ENCODE measurements at places on chromosomes 5 and 9.

GRCh38 chr9:104982543-104982942 is 54.6 kb upstream of the ABCA1 start:
- DNase-seq: no peak

GRCh38 chr5:168844922-168845296 is 265.7 kb upstream of the PANK3 start:
- no peak for DNase-seq

GRCh38 chr5:16944816-16945562 is 8.9 kb upstream of the MYO10 start:
- DNase-seq: no peak

- DNase-seq: no peak
These were observed 7.3 kb upstream of the RPS6 start for GRCh38 chr9:19387317-19387716.

DNA sequence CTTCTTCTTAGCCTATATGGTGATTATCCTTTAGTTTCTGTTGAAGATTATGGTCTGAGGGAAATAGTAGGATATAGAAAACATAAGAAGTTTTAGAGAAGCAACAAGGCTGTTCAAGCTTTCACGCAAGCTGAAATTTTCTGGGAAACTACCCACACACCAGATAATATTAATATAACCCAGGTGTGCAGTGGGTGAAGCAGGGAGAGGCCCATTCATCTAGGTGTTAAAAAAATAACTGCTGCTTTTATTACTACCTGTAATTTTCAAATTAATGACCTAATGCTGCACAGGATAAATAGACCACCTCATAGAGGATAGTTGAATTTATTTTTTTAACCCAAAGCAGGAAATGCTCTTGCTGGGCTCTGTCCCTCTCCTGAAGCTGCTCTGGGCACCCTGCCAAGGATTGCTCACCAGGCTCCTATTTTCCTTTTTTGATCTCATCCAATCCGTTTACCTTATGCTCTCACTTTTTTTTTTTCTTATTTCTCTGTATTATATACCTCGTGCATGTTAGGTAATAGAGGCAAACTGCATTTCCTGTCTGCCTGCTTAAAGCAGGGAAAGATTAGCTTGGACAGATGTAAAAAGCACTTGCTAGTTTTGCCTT is 124.3 kb upstream of the SLC12A2 start:
- no peak for DNase-seq

DNA sequence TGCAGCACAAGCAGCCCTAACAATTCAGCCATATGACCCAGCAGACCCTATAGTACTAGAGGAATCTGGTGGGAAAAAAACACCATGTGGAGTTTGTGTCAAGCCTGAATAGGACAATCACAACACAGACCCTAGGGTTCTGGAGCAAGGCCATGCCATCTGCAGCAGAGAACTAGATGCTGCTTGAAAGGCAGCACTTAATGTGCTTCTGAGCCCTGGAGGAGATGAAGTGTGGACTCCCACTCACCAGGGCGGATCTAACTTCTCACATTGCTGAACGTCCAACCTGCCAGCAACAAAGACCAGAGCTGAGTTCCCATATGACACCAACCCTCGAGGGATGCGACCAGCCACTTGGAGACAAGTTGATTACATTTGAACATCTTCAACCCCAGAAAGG is 43.2 kb downstream of the GABBR2 start:
- no peak for DNase-seq

DNA sequence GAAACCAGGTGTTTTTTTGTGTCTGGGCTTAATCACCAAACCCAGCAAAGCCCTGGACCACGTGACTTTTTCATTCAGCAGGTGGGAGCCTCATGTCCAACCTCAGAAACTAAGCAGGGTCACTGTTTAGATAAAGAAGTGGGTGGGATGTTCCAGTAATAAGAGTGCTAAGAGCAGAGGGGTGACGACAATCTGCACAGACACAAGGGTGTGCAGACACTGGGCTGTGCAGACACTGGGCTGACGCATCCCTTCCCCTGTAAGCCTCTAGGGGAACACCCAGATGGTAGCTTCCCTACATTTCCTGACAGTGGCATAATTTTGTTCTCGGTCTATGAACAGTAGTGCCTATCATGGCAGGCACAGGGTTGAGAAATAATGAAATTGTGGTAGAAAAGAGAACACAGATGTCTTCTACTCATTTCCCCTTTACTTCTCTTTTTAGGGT is 85.1 kb downstream of the SAXO1 start:
- no peak for DNase-seq

DNA sequence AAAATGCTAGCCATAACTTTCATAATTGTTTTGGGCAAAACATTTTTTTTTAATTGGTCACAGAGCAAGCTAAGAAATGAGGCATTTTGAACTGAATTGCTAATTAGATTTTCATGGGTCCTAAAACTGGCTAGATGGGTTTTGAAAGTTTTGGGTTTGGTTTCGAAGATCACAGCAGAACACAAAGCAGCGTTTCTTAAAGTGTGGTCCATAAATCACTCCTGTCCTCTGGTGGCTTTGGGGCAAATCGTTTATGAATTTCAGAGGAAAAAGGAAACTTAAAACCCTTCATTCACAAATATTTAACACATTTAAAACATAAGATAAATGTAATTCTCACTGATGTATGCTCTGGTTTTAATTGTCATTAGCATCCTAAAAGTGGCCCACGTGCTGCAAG is 503.7 kb downstream of the SPATA31D1 start:
- no peak for DNase-seq

DNA sequence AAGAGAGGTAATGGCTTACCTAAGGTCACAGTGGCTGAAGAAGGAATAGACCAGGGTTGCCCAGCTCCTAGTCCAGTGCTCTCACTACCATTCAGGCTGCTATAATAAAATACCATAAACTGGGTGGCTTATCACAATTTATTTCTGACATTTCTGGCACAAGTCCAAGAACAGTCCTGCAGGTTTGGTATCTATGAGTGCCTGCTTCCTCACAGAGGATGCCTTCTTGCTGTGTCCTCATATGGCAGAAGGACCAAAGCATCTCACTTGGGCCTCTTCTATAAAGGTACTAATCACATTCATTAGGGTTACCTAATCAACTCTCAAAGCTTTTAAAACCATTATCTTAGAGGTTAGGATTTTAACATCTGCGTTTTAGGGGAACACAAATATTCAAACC is 17.2 kb downstream of the STARD4 start:
- DNase-seq: no peak

GRCh38 chr5:1783216-1783554 is 16.5 kb downstream of the MRPL36 start:
- no peak for DNase-seq

DNA sequence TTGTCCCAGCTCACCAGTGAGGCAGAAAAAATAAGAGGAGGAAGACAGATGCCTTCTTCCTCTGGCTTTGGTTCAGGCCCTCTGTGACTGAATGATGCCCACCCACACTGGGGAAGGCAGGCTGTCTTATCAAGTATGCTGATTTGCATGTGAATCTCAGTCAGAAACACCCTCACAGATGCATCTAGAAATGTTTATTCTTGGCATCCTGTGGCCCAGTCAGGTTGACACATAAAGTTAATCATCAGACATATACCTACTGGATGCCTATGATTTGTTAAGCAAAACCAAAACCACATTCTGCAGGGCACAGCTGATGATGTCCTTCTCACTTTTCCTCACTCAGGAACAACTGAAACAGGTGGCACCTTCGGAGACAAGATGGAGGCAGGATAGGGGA is 243.4 kb upstream of the KCNN2 start:
- DNase-seq: no peak

DNA sequence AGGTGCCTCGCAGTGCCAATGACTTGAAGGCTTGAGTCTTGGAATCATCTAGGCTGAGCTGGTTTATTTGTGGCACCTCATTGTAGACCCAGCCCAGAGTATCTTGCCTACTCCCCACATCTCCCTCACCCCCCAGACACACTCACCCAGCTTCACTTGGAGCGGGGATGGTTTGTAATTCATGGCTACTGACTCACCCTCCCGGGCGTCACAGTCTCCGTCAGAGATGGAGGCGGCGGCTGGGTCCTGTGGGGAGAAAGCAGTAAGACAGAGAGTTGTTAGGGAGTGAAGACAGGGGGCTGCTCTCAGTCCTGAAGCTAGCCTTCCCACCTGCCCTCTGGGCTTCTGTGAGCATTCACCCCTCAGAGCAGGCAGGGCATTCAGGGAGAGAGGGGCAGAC is 29.0 kb upstream of the MYORG start:
- DNase-seq: no peak

- no peak for DNase-seq
These were observed 21.6 kb upstream of the NNT start for GRCh38 chr5:43581398-43581797.

GRCh38 chr9:117916291-117916690 is 212.1 kb downstream of the TLR4 start:
- DNase-seq: no peak

GRCh38 chr9:88979021-88979420 is 12.2 kb upstream of the S1PR3 start:
- no peak for DNase-seq

DNA sequence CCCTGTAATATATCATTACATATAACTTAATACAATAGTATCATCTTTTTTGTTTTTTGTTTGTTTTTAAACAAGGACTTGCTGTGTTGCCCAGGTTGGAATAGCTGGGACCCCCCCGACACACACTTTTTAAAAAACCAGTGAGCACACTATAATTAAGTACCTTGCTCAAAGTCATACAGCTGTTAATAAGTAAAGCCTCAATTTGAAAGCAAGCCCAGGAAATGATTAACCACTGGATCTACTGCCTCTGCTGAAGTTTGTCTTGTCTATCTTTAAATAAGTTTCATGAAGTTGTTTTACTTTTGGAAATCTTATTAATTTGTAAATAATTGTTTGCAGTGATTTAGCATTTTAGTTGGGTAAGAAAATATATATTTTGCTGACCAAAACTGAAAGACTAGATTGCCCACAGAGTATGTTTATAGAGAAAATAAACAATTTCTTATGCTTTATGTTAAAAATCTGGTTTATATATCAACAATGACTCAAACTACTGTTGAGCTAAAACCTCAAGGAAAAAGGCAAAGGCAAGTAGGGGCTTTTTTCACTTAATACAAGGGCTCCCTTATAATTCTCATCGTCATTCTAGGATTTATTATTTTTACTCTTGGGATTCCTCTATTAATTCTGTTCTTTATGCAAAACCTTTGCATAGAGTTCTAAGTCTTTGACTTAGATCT is 5.8 kb upstream of the CARNMT1 start:
- DNase-seq: no peak

DNA sequence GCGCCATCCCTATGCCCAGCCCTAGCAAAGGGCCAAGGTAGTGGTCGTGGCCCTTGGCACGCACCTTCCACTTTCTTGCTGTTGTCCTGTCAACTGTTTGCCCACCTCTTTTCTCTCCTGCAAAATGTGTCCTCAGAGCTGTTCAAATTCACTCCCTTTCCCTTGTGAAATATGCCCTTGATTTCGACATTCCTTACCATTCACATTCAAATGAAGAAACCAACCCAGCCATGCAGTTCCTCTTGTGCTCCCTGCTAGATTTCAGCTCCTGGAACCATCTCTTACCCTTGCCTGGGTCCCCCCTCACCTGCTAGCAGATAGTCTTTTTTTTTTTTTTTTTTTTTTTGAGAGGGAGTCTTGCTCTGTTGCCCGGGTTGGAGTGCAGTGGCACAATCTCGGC is 19.6 kb upstream of the HRH2 start:
- no peak for DNase-seq

- no peak for DNase-seq
These were observed 481.3 kb downstream of the ZSWIM6 start for GRCh38 chr5:61813361-61813760.

DNA sequence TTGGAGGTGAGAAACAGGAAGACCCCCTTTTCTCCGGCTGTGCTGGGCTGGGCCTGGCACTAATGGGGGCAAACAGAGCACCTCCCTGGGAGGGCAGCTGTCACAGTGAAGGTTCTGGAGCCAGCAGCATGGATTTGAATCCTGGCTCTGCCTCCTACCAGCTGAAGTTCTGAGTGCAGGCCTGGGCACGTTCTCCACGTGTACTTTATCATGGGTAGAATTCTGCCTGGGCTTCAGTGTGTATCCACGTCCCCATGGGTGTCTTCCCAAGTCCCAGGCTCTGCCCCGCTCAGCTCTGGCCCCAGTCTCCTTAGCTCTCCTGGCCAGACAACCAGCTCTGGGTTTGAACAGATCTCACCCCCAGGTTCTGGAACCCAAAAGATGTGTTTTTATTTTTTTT is 223.2 kb downstream of the PBX3 start:
- no peak for DNase-seq

DNA sequence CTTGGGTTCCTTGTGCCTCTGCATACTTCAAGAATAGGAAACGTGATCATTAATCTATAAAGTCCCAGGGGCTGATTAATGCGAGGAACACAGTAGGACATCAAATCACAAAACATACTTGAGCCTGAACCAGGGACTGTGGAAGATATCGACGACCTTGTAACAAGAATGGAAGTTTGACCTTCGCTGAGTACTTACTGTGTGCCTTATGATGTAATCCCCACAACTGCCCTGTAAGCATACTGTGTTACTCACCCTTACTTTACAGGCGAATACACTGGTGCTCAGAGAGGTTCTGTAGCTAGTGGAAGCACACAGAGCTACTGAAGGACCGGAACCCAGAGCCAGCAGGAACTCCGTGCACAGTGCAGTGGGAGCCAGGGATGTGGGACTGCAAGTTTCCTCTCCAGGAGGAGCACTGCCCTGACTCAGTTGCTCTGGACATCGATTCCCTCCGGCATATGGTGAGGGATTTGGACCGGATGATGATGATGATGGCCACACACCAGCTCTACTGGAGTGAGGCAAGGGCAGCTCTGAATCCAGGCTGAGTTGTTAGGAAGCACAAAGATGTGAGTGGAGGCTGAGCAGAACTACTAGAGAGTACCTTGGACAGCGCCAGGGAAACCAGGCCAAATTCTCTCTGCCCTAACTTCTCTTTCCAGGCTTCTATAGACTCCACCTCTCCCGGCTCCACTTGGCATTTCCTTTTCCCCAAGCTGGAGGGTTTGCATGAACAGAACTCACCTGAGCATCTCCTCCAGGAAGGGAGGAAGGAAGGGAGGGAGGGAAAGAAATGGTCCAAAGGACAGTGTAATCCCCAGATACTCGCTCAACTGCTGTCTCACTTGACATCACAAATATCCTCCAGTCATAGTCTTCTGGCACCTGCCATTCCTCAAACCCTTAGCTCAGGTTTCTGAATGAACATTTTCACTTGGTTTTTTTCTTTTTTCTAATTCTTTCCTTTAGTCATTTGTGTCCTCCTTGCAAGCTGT is 1.5 kb upstream of the GABBR2 start:
- no peak for DNase-seq

DNA sequence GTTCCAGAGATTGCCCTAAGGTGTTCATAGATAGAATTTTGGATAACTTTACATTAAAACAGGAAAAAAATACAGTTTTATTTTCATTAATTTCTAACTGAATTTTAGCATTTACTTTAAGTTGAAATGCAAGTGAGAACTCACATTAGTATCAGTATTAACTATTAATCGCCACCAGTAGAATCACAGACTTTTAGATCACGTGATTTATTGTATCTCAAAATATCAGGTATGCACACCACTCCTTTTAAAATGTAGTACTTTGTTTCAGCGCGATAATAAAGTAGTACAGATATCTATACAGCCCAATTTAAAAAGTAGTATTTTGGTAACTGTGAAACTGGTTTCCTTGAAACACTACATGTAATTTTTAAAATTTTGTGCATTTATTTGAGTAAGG is 978.7 kb downstream of the DNAH5 start:
- DNase-seq: no peak

Data from stimulated activated CD8-positive, alpha-beta memory T cell treated with anti-CD3 and anti-CD28 coated beads, Interleukin-4, amount 100 ng/mL, for 1 hour (primary cell).